Activated CD8-positive, alpha-beta memory T cell treated with anti-CD3 and anti-CD28 coated beads, Interleukin-2, amount 50 U/mL, for 48 hours (primary cell): ENCODE measurements at places on chromosomes 2 and 18.
A peak's percentile ranks its signal among the peaks of the same experiment; 100 is the strongest.

- DNase-seq: peak; percentile 56
These were observed 46.0 kb downstream of the DGKD start for GRCh38 chr2:233400341-233400740.

DNA sequence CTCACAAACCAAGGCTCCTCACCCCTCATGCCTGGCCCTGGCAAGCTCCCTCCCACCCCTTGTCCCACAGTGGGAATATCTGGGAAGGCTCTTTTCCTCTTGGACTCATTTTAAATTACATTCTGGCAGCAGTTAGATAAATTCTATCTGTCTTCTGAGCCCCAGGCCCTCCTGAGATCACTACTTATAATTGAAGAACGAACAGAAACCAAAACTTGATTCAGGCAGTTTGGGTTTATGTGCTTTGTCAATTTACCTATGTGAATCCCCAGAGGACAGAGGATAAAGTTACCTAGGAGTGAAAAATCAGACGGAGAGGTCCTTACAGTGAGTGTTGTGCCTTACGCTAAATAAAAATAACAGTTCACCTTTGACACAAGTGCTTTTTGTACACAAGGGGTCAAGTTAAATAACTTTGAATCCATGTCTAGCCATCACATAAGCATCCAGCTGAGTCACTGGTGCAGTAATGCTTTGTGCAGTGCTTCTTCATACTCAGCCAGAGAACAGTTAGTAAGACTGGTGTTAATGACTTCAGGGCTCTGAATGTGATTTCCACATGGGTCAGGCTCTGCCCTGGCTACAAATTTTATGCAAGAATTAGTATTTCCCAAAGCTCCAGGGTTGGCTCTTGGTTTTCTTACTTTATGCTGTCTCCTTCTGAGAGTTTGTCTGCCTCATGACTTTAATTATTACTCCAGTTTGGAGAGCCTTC lies 329.3 kb downstream of the INSIG2 start:
- DNase-seq: no peak

GRCh38 chr18:36086186-36086585 lies 18.8 kb upstream of the RPRD1A start:
- DNase-seq: no peak

DNA sequence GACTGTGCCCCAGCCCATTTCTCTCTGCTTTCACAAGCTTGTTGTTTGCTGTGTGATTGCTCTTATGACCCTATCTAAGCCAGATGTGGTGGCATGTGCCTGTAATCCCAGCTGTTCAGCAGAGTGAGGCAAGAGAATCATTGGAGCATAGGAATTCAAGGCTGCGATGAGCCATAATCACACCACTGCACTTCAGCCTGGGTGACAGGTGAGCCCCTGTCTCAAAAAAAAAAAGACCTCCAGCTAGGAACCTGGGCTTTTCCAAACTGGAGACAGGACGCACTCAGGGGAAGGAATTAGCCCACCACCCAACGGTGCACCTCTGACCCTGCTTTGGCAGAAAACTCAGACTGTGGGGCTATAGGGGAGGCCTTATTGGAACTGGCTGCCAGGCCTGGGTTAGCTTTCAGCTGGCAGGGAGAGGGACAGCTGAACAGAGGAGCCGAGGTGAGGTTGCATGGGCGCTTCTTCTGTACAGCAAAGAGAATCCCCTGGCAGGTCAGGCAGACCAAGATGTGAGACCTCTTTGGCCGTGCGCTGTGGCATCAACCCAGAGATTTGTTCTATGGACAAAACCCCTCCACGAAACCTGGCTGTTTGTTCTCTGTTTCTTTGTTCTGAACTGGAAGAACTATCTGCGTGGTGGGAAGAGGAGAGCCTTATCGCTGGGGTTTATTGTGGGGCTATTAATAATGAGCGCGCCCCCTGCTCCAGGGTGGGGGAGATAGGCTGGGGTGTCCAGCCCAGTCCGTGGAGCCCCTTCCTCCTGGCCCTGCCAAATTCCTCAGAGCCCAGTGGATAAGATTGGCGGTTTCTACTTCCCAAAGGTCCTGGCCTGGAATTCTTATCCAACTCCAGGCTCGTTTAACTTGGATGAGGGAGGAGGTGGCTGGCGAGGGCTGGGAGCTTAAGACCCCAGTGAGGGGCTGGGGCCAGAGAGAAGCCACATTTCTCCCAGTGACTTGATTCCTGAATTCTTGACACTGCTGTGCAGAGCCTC lies 38.8 kb upstream of the SMAD7 start:
- DNase-seq: no peak

- no peak for DNase-seq
These were observed 2.1 kb downstream of the ASTL start for GRCh38 chr2:96136129-96136720.

GRCh38 chr2:88471083-88471942 lies 18.8 kb upstream of the FOXI3 start:
- DNase-seq: no peak

DNA sequence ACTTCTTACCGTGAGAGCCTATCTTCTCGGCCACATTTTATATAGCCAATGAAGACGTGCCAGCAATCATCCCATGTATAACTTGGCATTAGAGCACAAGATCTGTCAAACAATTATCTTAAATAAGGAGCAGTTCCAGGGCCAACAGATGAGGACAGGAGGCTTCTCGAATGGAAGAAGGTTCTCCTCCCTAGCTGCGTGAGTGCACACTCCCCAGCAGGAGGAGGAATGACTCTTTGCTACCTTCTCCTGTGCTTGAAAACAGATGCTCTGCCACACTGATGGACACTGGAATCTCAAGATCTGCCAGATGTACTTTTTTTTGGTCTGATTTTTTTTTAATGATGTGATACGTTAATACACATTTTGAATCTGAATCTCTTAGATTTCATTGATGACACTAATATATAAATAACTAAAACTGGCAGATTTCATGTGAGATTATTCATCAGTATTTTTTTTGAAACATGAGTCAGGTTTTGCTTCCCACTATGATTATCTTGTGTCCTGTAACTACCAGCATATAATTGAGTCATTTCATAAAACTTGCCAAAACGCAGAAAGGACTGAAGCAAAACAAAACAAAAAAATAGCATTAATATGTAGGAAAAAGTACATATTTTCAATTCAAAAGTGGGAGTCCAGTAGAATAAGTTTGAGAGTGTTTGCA lies 626 bp upstream of the VIT start:
- no peak for DNase-seq

DNA sequence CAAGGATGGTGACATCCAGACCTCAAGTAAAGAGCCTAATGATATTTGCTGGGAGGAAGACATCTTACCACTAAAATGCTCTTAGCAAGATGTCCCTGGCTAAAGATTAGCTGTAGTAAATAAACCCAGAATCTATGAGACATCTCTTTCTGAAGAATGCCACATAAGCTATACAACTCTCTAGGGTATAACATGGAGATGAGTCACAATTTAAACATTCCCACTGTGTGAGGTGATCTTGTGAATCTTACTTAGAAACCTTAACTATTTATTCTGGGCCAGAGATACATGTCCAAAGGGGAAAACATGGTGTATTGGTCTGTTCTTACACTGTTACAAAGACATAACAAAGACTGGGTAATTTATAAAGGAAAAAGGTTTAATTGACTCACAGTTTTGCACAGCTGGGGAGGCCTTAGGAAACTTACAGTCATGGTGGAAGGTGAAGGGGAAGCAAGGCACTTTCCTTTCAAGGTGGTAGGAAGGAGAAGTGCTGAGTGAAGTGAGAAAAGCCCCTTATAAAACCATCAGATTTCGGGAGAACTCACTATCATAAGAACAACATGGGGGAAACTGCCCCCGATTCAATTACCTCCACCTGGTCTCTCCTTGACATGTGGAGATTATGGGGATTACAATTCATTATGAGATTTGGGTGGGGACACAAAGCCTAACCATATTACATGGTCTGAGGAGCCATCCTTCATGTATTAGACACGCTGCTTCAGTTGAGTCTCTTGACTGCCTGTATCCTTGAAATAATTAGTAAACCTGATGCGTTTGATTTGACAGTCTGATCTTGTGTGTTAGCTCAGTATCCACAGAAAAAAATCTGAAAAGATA lies 17.1 kb downstream of the KRCC1 start:
- DNase-seq: no peak

DNA sequence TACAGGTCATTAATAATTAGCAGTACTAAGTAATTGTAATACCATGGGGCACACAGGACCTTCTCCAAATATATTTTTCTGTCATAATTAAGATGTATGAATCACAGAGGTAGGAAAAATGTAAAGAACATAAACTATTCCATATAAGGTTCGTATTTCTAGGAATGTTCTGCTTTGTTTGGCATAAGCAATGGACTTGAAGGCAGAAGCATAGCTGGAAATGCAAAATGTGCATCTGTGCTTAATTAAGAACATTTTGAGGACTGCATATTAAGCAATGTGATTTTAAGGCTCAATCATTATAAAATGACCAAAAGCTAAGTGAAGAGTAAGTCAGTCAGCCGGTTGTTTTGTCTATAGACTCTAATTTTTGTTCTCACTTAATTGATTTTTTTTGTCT lies 123.2 kb downstream of the RBM43 start:
- DNase-seq: no peak

DNA sequence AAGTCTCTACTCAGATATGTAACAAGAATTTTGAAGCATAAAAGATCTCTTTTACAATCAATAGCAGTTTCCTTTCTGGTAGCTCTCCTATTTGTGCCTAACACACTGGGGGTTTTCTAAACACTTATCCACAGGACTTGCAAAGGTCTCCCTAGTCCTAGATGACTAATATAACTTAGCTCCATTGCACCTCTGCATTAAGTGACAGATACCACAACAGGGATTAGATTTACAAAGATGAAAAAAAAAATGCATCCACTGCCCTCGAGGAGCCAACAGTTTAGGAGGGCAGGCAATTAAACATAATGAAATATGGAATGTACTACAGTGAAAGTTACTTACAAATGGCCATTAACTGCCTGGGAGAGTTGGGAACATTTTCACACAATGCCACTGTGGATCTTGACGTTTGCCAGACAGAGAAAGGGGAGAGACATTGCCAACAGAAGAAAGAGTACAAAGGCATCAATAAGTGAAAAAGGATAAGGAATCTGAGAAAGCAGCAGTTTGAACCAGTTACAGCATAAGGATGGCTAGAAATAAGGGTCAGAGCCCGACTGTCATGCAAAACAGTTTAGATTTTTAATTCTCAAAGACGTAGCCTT lies 14.3 kb downstream of the PPP3R1 start:
- DNase-seq: no peak

- DNase-seq: no peak
These were observed 24.9 kb upstream of the COL3A1 start for GRCh38 chr2:188949046-188949818.

GRCh38 chr2:122307763-122308162 lies 552.3 kb downstream of the TSN start:
- no peak for DNase-seq

GRCh38 chr2:239882331-239882732 lies 142.8 kb downstream of the NDUFA10 start:
- DNase-seq: peak; percentile 71

- no peak for DNase-seq
These were observed 7.4 kb downstream of the PPP4R3B start for GRCh38 chr2:55609938-55610578.

GRCh38 chr2:159936471-159936870 lies 125.9 kb downstream of the PLA2R1 start:
- no peak for DNase-seq

DNA sequence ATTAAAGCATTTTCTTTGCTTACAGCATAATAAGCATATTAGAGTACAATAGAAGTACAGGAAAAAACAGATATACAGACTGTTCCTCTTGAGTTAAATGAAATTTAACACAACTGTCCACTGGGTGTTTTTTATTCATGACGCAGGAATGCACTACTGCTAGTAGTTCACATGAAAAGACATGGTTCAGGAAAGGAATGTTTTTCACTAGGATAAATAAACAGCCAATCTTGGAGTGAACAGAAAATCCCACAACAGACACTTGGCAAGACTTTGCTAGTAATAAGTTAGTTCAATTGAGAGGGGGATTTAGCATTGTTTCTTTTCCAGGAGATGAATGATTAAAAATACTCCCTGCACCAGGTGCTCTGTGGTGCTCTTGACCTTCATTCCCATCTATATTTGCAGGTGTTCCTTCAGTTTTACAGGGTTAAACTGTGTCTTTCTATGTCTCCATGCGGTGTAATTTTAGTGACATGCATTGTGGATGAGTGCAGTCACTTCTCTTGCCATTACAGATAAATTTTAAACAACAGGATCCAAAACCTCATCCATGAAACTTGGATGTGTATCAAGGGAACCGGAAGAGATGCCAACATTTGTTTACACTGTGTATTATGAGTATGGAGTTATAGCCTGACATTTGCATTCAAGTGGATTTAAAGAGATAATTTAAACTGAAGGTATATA lies 796.6 kb downstream of the DSC3 start:
- DNase-seq: no peak

DNA sequence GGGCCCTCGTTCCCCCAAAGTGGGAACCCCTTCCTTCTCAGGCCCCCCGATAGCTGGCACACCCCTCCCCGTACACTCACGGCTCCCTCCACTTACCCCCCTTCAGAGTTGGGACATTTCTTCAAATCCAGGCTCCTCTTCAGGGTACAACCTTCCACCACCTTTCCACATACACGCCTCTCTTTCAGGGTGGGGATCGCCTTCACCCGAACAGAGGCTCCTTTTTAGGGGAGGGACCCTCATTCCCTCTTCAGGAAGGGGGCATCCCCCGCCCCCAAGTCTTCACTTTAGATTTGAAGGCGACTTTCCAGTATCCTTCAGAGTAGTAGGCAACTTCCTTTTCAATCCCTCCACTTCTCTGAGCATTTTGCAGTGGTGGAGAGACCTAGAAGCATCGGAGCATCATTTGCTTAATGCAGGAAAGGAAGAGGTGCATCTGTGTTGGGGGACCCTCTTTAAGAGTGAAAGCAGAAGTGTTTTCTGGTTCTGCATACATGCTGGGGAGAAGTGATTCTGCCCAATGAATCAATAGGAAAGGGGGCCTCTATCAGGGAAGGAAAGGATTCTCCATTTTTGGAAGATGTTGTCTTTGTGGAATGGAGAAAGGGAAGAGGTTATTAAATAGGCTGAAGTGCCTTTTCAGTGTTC lies 845 bp downstream of the EML4 start:
- no peak for DNase-seq

DNA sequence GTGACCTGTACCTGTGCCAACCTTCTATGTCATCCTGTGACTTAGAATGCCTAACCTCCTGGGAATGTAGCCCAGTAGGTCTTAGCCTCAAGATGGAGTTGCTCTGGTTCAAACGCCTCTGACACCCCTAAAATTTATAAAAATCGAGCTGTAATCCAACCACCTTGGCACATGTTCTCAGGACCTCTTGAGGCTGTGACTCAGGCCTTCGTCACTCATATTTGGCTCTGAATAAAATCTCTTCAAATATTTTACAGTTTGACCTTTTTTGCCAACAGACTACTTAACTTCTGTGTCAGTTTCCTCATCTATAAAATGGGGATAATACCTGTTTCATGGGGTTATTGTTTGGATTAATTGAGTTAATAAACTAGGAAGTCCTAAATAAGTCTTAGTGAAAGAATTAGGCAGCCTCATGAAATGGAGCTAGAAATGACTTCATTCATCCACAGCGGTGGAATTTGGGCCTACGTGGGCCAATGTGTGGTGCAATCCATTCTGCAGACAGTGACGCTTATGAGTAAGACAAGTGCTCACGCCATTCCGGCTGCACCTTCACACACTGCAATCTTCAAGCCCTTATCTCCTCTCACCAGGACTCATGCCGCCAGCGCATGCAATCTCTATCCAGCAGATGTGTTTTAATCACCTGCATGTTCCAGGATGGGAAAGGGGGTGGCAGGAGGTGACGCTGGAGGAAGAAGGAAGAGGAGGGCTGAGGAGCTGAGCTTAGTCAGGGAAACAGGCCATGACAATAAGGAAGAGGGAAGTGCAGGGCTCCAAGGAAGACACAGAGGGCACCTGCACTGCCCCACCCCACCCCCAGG lies 2.0 kb upstream of the UBE2F start:
- DNase-seq: no peak

- DNase-seq: peak; percentile 28
These were observed 99.4 kb downstream of the ZNF516 start for GRCh38 chr18:76395609-76396008.
